ENCODE measurements at places on chromosomes 6 and 20. TPM values are rescaled to one million over a fixed set of nuclear protein-coding genes. Genes with fewer than 3 reads are reported as not detected.

RAB44 gene
- 0.06 TPM for total RNA-seq

PNPLA1 gene
- total RNA-seq, result not detected

SYCP2 gene
- 0.62 TPM for total RNA-seq

ETV7 gene
- 0.14 TPM for total RNA-seq

PPP1R14C gene
- 1.7 TPM for total RNA-seq

PRICKLE4 gene
- 0.64 TPM for total RNA-seq

PHACTR3 gene
- total RNA-seq, result 0.23 TPM

SEMG1 gene
- total RNA-seq, result not detected

EYS gene
- not detected for total RNA-seq

REPS1 gene
- 23.9 TPM for total RNA-seq

ESF1 gene
- 25.6 TPM for total RNA-seq

LST1 gene
- total RNA-seq, result 0.36 TPM

SLC32A1 gene
- not detected for total RNA-seq

GRM1 gene
- not detected for total RNA-seq

TULP1 gene
- total RNA-seq, result not detected

TOX2 gene
- 13.8 TPM for total RNA-seq

PTGIS gene
- 0.02 TPM for total RNA-seq

MAFB gene
- 0.11 TPM for total RNA-seq

HSPA1B gene
- 129 TPM for total RNA-seq

FUT9 gene
- not detected for total RNA-seq

SIRPD gene
- total RNA-seq, result not detected
